ENCODE measurements at places on chromosomes 3 and 15.

- DNase-seq = no peak
These were observed 66.8 kb upstream of the XXYLT1 start for GRCh38 chr3:195337747-195338146.

- no peak for DNase-seq
These were observed 269.8 kb upstream of the TMC3 start for GRCh38 chr15:81643771-81644170.

- DNase-seq = peak; percentile 82
These were observed 17.0 kb upstream of the ANO10 start for GRCh38 chr3:43638594-43639447.

- no peak for DNase-seq
These were observed 17.6 kb downstream of the ARIH1 start for GRCh38 chr15:72491768-72492167.

DNA sequence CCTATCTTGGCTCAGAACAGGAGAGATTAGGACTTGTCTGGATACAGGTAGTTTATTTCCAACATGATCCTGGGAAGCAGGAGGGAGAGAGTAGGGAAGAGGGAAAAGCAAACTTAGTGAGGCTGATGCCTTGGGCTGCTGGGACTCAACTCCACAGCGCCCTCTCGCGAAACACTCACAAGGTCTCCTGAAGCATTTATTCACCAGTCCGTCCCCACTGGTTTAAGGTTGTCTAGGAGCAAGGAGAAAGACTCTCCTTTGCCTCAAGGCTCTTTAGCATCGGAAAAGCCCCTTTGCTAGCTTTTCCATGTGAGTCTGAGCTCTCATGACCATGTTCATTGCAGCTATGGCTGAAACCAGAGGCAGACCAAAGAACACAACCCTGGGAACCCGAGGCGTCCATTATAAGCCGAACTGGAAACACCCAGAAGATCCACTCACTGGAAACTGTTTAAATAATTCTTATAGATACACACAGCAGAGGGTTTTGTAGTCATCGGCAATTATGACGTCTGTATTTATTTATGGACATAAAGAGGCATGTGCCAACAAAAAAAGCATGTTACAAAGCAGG lies 244.5 kb downstream of the CD47 start:
- DNase-seq = no peak

Measured in cardiac septum (tissue), 1 donor.